ENCODE measurements at places on chromosomes 2 and 18.

DNA sequence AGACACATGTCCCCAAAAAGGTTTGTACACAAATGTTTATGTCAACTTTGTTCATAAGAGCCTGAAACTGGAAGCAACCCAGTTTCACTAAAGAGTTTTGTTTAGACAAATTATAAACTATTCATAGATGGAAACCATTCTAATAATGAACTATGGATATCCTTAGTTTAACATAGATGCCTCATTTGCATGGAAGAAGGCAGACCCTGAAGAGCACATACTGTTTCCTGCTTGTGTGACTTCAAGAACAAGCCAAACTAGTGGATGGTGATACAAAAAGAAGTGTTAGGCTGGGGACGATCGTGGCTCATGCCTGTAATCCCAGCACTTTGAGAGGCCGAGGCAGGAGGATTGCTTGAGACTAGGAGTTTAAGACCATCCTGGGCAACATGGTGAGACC, 48.1 kb downstream of the ACOXL start:
- DNase-seq = no peak

GRCh38 chr2:19714926-19715325, 186.9 kb downstream of the TTC32 start:
- no peak for DNase-seq

- DNase-seq = no peak
Observed at GRCh38 chr18:63128237-63128974, 191.2 kb downstream of the BCL2 start.

GRCh38 chr2:74036450-74037195, 51.9 kb downstream of the TET3 start:
- no peak for DNase-seq
